ENCODE measurements at places on chromosomes 2 and 18. TPM values are rescaled to one million over a fixed set of nuclear protein-coding genes. Genes with fewer than 3 reads are reported as not detected.

NCKAP5 gene
- total RNA-seq = not detected

GRCh38 chr2:36469710-36470109, 114.1 kb downstream of the CRIM1 start:
- H3K36me3 ChIP-seq = peaks cover 27% of the 10 kb centered on the region
- no peak overlapping the region for H3K27ac ChIP-seq
- H3K4me1 ChIP-seq = no peaks in the 10 kb centered on the region
- no peak overlapping the region for H3K4me3 ChIP-seq
- DNase-seq = no peak
- H3K27me3 ChIP-seq = no peaks in the 10 kb centered on the region

GRCh38 chr18:5175378-5175777, 21.7 kb downstream of the AKAIN1 start:
- H3K27me3 ChIP-seq = no peaks in the 10 kb centered on the region
- peaks cover 6% of the 10 kb centered on the region for H3K4me1 ChIP-seq
- DNase-seq = no peak
- H3K4me3 ChIP-seq = no peak overlapping the region
- no peak overlapping the region for H3K27ac ChIP-seq
- H3K36me3 ChIP-seq = no peaks in the 10 kb centered on the region

TANC1 gene
- 1.0 TPM for total RNA-seq

GRCh38 chr2:53438692-53439091, 328.9 kb upstream of the CHAC2 start:
- no peaks in the 10 kb centered on the region for H3K4me1 ChIP-seq
- peaks cover 3% of the 10 kb centered on the region for H3K27me3 ChIP-seq
- no peak for DNase-seq
- H3K4me3 ChIP-seq = no peak overlapping the region

DNA sequence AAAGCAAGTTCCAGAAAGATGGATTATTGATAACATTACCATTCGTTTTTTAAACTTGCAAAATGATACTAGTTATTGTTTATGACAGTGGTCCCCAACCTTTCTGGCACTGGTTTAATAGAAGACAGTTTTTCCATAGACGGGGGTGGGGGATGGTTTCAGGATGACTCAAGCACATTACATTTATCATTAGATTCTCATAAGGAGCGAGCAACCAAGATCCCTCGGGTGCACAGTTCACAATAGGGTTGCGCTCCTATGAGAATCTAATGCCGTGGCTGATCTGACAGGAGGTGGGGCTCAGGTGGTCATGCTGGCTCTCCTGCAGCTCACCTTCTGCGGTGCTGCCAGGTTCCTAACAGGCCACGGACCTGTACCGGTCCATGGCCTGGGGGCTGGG, 86.2 kb downstream of the BCL2 start:
- peak overlapping the region; percentile 89 for H3K27ac ChIP-seq
- H3K27me3 ChIP-seq = no peaks in the 10 kb centered on the region
- peak overlapping the region; percentile 2 for H3K4me3 ChIP-seq

DNA sequence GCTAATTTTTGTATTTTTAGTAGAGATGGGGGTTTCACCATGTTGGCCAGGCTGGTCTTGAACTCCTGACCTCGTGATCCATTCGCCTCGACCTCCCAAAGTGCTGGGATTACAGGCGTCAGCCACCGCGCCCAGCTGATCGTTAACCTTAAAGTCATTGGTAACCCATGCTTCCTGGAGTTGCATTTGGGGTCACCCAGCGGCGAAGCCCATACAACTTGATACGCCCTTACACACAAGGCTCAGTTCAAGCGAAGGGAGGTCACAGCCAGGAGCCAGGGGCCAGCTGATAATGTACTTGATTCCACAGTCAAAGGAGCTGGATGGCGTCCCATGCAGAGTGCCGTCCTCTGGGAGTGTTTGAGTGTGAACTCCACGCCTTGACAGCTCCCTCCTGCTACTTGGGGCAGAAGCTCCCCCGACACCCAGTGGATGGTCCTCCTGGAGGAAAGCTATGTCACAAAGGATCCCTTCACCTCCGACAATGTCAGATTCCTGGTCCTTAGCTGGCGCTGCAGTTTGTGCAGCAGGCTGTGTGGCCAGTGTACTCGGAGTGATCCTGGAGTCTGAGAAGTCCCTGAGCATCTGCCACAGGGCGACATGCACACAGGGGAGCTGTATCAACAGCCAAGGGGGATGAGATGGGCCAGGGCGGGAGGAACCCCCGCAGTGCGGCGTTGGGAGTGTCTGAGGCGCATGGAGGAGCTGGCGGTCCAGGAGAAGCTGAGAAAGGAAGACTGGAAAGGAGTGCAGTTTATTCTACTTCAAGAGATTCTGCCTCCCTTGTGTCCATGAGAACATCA, 7.9 kb downstream of the CLHC1 start:
- H3K27me3 ChIP-seq = no peaks in the 10 kb centered on the region
- no peak for DNase-seq
- H3K36me3 ChIP-seq = peaks cover 17% of the 10 kb centered on the region
- H3K4me3 ChIP-seq = peak overlapping the region; percentile 67
- peaks cover 40% of the 10 kb centered on the region for H3K4me1 ChIP-seq

GRCh38 chr2:47064106-47064505, 91.0 kb downstream of the STPG4 start:
- peaks cover 1% of the 10 kb centered on the region for H3K36me3 ChIP-seq
- no peaks in the 10 kb centered on the region for H3K27me3 ChIP-seq
- H3K27ac ChIP-seq = no peak overlapping the region
- DNase-seq = no peak

DNA sequence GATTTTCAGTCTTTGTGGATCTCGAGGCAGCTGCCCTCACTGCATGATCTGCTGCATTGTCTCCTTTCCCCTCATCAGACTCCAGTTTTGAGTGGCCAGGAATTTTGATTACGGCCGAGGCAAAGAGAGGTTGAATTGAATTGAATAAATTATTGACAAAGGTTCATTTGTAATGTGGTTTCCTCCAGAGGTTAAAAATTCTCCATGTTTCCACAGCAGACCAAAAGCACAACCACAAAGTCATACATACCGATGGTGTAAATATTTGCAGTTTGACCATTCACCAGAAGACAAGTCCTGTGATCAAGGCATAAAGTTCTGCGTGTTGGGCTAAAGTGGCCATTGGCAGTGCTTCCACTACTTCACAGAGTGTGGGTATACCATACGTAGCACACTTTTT, 343.8 kb upstream of the MYT1L start:
- H3K27ac ChIP-seq = no peak overlapping the region
- no peak for DNase-seq
- no peak overlapping the region for H3K4me3 ChIP-seq
- no peaks in the 10 kb centered on the region for H3K4me1 ChIP-seq

GRCh38 chr18:72867746-72868584, at the start of gene NETO1:
NETO1 (minus strand) TSS chr18:72867987; CDS start chr18:72867291, 696 bp downstream.
- H3K27me3 ChIP-seq = peaks cover 56% of the 10 kb centered on the region
- no peak within 1 kb of the TSS for H3K27ac ChIP-seq
- H3K4me3 ChIP-seq = peak within 1 kb of the TSS; percentile 48
- peaks cover 4% of the 10 kb centered on the region for H3K36me3 ChIP-seq
- peak; percentile 0 for DNase-seq
- peaks cover 2% of the 10 kb centered on the region for H3K4me1 ChIP-seq

GRCh38 chr18:12836551-12836950, 47.5 kb downstream of the PTPN2 start:
- no peak for DNase-seq
- peaks cover 28% of the 10 kb centered on the region for H3K36me3 ChIP-seq
- no peak overlapping the region for H3K4me3 ChIP-seq
- H3K27ac ChIP-seq = no peak overlapping the region

ASXL3 gene
- total RNA-seq = not detected

- no peaks in the 10 kb centered on the region for H3K27me3 ChIP-seq
- no peaks in the 10 kb centered on the region for H3K4me1 ChIP-seq
- H3K36me3 ChIP-seq = no peaks in the 10 kb centered on the region
- no peak for DNase-seq
- no peak overlapping the region for H3K27ac ChIP-seq
Observed at GRCh38 chr2:6337472-6337820, 528.3 kb downstream of the CMPK2 start.

- peaks cover 48% of the 10 kb centered on the region for H3K36me3 ChIP-seq
- no peak for DNase-seq
- H3K27me3 ChIP-seq = no peaks in the 10 kb centered on the region
- peaks cover 42% of the 10 kb centered on the region for H3K4me1 ChIP-seq
Observed at GRCh38 chr2:86747711-86748639, 27.9 kb downstream of the RMND5A start.

TET3 gene
- total RNA-seq = 14.8 TPM

- H3K27me3 ChIP-seq = no peaks in the 10 kb centered on the region
- H3K4me3 ChIP-seq = no peak overlapping the region
- no peaks in the 10 kb centered on the region for H3K4me1 ChIP-seq
- no peak for DNase-seq
- no peak overlapping the region for H3K27ac ChIP-seq
- H3K36me3 ChIP-seq = no peaks in the 10 kb centered on the region
Observed at GRCh38 chr2:22850310-22850709, 534.7 kb upstream of the KLHL29 start.

DNA sequence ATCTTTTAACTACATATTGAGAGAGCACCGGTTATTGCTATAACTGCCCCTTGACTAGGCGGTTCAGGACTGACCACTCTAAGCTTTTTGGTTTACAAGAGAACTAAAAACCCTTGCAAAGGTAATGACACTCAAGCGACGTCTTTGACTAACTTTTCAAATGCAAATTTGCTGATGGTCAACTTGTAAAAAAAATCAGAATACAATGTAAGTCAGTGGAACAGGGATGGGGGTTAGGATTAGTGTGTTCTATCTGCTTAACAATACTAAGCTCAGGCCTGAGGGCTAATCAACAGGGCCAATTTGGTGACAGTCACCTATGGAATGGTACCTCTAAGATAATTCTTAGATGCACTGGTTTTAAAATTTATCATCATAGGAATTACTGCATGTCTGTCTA, 57.1 kb downstream of the ZAP70 start:
- no peak for DNase-seq
- peaks cover 6% of the 10 kb centered on the region for H3K36me3 ChIP-seq
- no peaks in the 10 kb centered on the region for H3K27me3 ChIP-seq

DNA sequence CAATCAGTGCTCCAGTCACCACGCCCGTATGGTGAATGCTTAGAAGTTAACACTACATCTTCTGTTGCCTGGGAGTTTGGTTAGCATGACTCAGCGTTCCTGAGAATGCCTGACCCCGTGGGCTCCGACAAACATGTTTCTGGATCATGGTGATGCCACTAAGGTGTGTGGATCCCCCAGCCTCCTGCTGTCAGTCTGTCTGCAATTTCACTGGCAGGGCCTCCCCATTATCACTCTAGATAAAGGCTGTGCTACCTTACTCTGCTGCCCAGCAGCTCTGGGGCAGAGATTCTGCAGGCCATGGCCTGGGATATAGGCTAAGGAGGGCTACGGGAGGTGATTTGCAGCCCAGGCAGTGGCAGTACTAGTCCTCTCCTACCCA, 66.0 kb downstream of the STPG4 start:
- H3K27ac ChIP-seq = no peak overlapping the region
- H3K4me3 ChIP-seq = no peak overlapping the region
- DNase-seq = no peak
- no peaks in the 10 kb centered on the region for H3K27me3 ChIP-seq
- no peaks in the 10 kb centered on the region for H3K36me3 ChIP-seq
- H3K4me1 ChIP-seq = no peaks in the 10 kb centered on the region

GRCh38 chr2:25664183-25664964, 9.0 kb downstream of the DTNB start:
- peaks cover 26% of the 10 kb centered on the region for H3K4me1 ChIP-seq
- H3K4me3 ChIP-seq = no peak overlapping the region
- H3K27me3 ChIP-seq = no peaks in the 10 kb centered on the region
- peak; percentile 14 for DNase-seq
- H3K36me3 ChIP-seq = no peaks in the 10 kb centered on the region

- H3K4me3 ChIP-seq = no peak overlapping the region
- peaks cover 4% of the 10 kb centered on the region for H3K27me3 ChIP-seq
- no peaks in the 10 kb centered on the region for H3K36me3 ChIP-seq
Observed at GRCh38 chr2:157155992-157156391, 101.5 kb upstream of the GALNT5 start.

- peak overlapping the region; percentile 56 for H3K4me3 ChIP-seq
- H3K36me3 ChIP-seq = peaks cover 7% of the 10 kb centered on the region
Observed at GRCh38 chr2:26241928-26242436, 2.5 kb downstream of the HADHA start.

GRCh38 chr2:135984199-135985017, 1.0 kb downstream of the DARS1 start:
- peak overlapping the region; percentile 99 for H3K27ac ChIP-seq
- peaks cover 3% of the 10 kb centered on the region for H3K27me3 ChIP-seq
- H3K4me1 ChIP-seq = peaks cover 40% of the 10 kb centered on the region
- H3K36me3 ChIP-seq = peaks cover 59% of the 10 kb centered on the region

GRCh38 chr2:9137379-9138150, 69.0 kb upstream of the ASAP2 start:
- H3K27ac ChIP-seq = no peak overlapping the region
- DNase-seq = no peak
- H3K36me3 ChIP-seq = no peaks in the 10 kb centered on the region

DNA sequence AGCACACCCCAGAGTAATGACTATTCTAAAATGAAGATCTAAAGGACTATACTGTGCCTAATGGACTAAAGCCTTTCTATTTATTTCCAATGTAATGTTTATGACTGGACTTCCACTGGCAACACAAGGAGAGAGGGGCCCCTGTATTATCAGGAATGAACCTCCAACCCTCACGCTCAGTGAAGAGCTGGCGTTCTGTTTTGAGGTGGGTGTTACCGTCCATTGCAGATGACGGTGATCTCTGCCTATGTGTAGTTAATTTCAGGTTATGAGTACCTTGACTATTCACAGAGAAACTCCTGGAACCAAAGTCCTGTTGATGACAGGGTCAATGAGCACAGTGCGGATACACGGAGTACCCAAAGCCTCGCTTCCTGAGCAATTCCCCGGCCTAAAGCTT, 85.4 kb downstream of the MEP1B start:
- peaks cover 18% of the 10 kb centered on the region for H3K27me3 ChIP-seq
- no peaks in the 10 kb centered on the region for H3K36me3 ChIP-seq
- no peak for DNase-seq
- H3K4me3 ChIP-seq = no peak overlapping the region
- H3K27ac ChIP-seq = no peak overlapping the region

DNA sequence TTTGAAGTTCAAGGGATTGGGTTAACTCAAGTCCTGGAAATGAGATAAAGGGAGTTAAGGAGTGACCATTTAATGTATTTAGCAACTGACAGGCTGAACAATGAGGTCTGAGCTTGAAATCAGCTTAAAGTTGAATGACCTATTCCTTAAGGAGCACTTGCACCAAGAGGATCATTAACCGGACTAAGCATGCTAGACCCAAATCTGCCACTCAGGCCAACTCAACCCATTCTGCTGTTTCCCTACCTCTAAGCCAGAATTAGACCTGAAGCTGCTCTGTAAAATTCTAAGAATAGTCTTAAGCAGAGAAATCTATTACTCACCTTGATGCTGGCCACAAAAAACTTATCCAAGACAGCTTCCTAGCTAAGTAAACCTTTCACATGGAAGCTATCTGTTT, 59.8 kb downstream of the SPRED2 start:
- H3K4me3 ChIP-seq = no peak overlapping the region
- peaks cover 24% of the 10 kb centered on the region for H3K27me3 ChIP-seq
- H3K27ac ChIP-seq = no peak overlapping the region
- no peaks in the 10 kb centered on the region for H3K36me3 ChIP-seq

HK2 gene
- 102 TPM for total RNA-seq
